Frontal cortex (tissue), 4 donors: ENCODE measurements at places on chromosomes 11 and 22.
A peak's percentile ranks its signal among the peaks of the same experiment; 100 is the strongest.

DNA sequence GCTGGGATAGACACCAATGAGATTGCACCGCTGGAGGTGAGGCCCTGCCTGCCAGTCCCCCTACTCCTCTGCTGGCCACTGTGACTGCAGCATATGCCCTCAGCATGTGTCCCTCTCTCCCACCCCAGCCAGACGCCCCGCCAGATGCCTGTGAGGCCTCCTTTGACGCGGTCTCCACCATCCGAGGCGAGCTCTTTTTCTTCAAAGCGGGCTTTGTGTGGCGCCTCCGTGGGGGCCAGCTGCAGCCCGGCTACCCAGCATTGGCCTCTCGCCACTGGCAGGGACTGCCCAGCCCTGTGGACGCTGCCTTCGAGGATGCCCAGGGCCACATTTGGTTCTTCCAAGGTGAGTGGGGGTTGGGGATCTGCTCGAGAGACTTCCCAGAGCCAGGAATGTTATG, 5.7 kb upstream of the SMARCB1 start:
- peak; percentile 69 for DNase-seq

GRCh38 chr11:36270701-36271100, 18.5 kb downstream of the COMMD9 start:
- no peak for DNase-seq

GRCh38 chr11:79957702-79958101, 516.9 kb upstream of the TENM4 start:
- no peak for DNase-seq

- DNase-seq = no peak
Observed at GRCh38 chr22:49212002-49212401, 615.7 kb downstream of the BRD1 start.

GRCh38 chr11:102220728-102221467, 96.4 kb upstream of the BIRC3 start:
- DNase-seq = no peak

GRCh38 chr11:133251841-133252240, 280.5 kb downstream of the OPCML start:
- no peak for DNase-seq

GRCh38 chr22:17637490-17638181, 921 bp upstream of the BCL2L13 start:
- peak; percentile 30 for DNase-seq

DNA sequence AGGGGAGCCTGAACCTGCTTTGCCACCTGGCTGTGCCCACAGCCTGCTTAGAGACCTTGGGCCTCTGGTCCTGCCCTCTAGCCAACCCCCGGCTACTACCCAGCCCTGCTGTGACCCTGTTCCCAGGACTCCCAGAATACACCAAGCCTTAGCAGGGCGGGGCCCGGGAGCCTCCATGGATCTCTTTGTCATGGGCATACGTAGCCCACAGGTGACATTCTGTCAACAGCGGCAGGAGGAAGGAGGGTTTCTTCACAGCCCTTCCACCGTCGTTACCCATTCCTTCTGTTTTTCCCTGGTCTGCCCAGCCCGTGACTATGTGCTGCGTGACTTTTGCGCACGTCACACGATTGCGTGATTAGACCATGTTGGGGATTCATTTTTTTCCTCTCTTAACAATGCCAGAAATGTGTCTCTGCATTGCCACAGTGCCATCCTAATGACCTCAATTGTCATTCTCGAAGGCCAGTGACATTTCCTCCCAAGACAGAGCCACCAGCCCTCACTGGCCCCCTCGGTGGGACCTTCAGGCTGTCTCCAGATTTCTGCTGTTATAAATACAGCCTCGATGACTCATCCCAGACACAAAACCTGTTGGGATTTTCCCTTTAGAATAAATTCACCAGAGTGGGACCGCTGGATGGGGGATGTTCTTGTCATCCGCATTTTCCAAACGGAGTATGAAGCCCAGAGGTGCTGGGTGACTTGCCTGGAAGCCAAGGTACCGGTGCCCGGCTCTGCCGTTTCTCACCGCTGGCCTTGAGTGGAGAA, 9.0 kb downstream of the SYT12 start:
- no peak for DNase-seq

- no peak for DNase-seq
Observed at GRCh38 chr11:27242591-27242990, 120.4 kb downstream of the CCDC34 start.

DNA sequence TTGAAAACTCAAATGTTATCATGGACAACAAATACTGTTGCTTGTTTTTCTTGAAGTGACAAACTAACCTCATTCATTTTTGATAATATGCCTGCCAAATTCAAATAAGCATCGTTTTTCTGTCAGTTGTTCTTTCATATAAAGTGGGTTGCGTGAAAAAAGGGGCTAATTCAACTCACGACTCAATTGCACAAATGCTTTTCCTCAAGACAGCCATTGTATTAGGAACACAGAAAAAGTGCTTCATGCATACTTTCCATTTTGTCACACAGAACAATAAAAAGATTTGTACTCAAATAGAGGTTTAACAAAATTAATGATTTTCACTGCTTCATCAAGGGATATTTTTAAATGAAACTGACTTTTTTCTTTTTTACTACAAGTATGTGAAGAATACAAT, 94.6 kb upstream of the ALKBH3 start:
- no peak for DNase-seq

DNA sequence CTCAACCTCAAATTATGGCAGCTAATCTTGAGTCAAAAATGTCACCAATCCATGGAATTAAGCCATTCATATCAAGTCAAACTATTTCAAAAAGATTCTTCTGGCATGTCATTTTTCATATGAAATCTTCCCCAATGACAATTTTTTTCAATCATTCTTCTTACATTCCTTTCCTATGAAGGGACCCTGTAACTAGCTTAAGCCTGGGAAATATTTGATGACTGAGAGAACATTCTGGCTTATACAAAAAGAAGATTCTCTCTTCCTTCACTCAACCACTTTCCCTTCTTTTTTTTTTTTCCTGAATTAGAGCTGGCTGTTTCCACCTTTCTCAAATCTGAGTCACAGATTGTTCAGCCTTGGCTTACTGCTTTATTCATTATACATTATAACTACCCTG, 903.7 kb downstream of the FAM181B start:
- no peak for DNase-seq

- no peak for DNase-seq
Observed at GRCh38 chr22:49525360-49525759, 302.3 kb downstream of the BRD1 start.

- peak; percentile 83 for DNase-seq
Observed at GRCh38 chr22:30245985-30246813, at the start of gene LIF. Gene LIF (minus strand): TSS chr22:30246759. CDS start chr22:30246695, 64 bp downstream.

GRCh38 chr22:17083811-17084441, 874 bp upstream of the IL17RA start:
- no peak for DNase-seq

DNA sequence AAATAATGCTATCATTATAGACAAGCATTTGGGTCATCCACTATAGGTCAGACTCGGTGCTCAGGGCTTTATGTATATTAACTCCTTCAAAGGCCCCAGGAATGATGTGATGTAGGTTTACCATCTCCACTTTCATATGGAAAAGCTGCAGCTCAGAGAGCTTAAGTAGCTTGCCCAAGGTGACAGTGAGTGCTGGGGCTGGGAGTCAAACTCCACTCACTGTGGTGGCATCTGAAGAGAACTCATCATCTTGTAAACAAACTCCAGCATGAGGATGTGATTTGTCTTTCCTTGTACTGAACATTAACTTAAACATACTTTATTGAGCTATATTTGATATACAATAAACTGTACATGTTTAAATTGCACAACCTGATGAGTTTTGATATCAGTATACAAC, 25.4 kb downstream of the TENM4 start:
- DNase-seq = no peak

GRCh38 chr11:13101644-13102512, 92.8 kb downstream of the RASSF10 start:
- DNase-seq = peak; percentile 11

DNA sequence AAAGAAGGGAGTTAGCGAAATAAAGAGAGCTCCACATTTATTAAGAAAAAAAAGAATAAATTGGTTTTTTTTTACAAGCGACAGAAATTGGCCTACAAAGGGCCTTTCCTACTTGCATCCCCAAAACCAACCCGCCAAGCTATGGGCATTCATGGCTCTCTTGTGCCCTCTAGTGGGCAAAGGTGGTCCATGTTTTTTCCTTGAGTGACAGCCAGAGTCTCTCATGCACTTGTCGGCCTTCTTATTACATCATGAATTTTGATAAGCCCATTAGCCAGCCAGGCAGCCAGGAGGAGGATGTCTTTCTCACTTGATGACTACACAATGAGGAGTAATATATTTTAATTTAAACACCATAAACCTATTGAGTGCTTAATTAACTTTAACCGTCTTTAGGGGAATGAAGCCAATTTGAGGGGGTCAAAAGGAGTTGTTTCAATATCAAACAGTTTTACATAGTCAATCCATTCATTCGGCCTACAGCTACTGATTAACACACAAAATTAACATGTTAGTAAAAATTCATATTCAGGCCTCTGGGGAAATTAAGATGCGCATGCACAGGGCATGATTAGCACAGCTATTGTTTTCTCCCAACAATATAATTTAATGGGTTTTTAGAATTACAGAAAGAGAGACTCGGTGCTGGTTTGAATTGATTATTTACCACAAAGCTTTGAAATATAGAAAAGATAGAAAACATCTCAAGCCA, 85.5 kb downstream of the RCN1 start:
- peak; percentile 61 for DNase-seq

DNA sequence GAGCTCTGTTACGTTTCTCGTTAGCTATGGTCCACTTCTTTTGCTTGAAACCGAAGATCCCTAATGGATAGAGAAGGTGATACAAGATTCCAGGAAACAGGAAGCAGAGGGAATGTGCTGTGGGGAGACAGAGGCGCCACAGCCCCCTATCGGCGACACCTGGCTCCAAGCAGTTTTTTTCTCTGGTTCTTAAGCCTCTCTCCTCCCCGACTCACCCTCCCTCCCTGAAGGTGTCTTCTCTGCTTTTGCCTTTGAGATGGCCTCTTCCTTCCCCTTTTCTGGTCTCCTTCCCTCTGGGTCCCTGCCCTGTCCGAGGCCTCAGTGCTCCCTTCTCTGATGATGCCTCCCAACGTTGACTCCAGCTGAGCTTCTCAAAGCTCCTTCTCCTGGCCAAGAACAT, 14.2 kb upstream of the APOBEC3A start:
- DNase-seq = no peak

GRCh38 chr22:29715705-29716104, 4.1 kb upstream of the CABP7 start:
- DNase-seq = no peak

DNA sequence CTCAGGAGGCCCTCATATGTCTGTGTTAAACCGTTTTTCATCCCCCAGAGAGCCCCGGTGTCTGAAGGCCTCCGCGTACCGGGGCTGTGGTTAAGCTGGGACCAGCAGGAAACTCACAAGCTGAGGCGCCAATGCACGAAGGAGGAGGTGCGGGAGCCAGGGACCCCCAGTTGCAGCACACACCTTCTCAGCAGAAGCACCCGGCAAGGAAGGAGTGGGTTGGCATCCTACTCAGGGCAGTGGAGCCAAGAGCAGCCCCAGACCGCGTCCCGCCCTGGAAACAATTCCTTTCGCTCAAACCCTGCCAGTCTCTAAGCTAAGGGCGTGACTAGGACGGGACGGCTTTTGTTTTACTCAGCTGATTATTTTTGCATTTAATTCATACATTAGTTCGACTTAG, 726.9 kb downstream of the BRD1 start:
- DNase-seq = no peak

GRCh38 chr11:64448599-64449380, 89.8 kb downstream of the RPS6KA4 start:
- peak; percentile 80 for DNase-seq

- DNase-seq = no peak
Observed at GRCh38 chr22:28574159-28574788, 105.4 kb downstream of the TTC28 start.

DNA sequence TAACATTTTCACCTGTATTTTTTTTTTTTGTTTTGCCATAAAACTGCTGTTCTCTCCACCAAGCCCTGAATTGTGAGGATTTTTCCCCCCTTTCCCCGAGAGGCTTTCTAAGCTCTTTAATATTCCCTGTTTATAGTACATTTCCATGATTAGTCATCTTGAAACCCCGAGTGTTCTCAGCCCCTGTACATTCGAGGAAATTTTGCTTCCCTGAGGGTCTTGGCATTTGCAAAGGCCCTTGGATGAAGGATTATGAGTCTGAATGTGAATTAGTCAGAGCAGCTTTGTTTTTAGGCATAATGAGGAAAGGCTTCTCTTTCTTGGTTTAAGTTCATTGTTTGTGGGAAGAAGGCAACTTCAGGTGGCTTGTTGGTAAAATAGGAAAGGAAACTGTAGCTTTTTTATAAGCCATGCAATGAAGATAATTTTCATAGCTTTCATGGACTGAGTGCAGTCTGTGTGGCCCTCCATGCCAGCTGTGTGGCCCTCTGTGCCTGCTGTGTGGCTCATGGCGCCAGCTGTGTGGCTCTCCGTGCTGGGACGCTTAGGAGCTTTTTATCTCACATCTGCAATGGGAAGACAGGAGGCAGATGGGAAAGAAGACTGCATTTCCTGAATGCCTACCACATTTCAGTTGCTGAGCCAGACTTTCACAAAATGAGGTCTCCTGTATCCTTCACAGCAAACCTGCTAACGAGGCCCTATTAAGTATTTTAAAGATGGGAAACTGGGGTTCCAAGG, 129.0 kb downstream of the TEAD1 start:
- no peak for DNase-seq

- peak; percentile 69 for DNase-seq
Observed at GRCh38 chr11:113474362-113475159, 637 bp downstream of the DRD2 start.

DNA sequence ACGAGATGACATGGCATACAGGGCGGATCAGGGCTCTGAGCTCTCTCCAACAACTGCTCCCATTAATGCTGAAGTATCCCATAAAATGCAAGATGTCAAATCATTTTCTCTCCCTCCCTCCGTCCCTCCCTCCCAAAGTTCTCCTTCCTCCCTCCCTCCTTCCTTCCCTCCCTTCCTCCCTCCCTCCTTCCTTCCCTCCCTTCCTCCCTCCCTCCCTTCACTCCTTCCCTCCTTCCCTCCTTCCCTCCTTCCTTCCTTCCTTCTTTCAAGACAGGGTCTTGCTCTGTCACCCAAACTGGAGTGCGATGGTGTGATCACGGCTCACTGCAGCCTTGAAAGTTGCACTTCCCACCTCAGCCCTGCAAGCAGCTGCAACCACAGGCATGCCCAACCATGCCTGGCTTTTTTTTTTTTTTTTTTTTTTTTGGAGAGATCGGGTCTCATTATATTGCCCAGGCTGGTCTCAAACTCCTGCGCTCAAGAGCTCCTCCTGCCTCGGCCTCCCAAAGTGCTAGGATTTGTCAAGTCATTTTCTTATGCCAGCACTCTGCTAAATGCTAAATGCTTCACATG, 38.2 kb downstream of the TXN2 start:
- no peak for DNase-seq

DNA sequence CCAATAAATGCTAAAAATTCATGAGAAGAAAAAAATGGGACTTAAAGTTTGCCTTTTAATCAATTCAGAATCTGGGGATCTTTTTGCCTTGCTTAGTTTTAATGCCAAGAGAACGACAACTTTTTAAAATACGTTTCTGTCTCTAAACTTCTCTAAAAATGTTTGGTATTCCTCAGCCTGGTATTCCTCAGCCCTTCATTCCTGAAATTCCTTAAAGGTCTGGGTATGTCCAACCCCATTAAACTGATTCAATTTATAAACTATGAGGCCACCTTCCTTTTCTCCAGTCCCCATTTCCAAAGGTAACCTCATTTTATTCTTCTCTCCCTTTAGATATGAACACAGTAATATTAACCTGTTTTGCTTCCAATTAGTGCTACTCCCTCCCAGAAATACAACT, 16.6 kb downstream of the POLA2 start:
- no peak for DNase-seq

- no peak for DNase-seq
Observed at GRCh38 chr22:42076764-42077485, 2.6 kb upstream of the SMDT1 start.
